ENCODE measurements at places on chromosomes 1 and 21.
A peak's percentile ranks its signal among the peaks of the same experiment; 100 is the strongest.

GRCh38 chr1:110533230-110533629, 14.3 kb upstream of the KCNA10 start:
- DNase-seq, result no peak

GRCh38 chr1:39865762-39866161, 17.5 kb downstream of the TRIT1 start:
- DNase-seq, result no peak

- DNase-seq, result no peak
These were observed 29.7 kb upstream of the EVA1B start for GRCh38 chr1:36352910-36353878.

- peak; percentile 48 for DNase-seq
These were observed 5.7 kb downstream of the GJB3 start for GRCh38 chr1:34786521-34787325.

DNA sequence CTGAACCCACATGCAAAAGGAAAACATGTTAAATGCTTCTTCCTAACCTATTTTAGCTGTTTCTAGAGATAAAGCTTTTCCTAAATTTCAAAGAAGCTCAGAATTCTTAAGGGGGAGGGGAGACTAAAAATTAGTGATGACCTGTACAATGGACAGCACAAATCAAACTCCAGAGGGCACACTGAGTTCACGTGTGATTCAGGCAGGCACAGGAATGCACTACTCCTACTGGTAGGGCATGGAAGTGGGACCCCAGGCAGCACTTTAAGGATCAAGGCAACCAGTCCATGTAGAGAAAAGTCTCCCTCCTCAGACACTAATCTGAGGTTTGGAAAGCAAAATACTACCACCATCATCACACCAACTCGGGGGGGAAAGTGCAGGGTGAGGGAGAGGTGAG, 31.3 kb upstream of the CLCA4 start:
- no peak for DNase-seq

- DNase-seq, result no peak
These were observed 274.8 kb upstream of the AJAP1 start for GRCh38 chr1:4379451-4380175.

GRCh38 chr1:244970236-244970743, 105.9 kb upstream of the HNRNPU start:
- DNase-seq, result no peak

- no peak for DNase-seq
These were observed 270.5 kb downstream of the GRIK3 start for GRCh38 chr1:36763771-36764170.

- DNase-seq, result no peak
These were observed 397.7 kb downstream of the NTNG1 start for GRCh38 chr1:107538502-107538901.

DNA sequence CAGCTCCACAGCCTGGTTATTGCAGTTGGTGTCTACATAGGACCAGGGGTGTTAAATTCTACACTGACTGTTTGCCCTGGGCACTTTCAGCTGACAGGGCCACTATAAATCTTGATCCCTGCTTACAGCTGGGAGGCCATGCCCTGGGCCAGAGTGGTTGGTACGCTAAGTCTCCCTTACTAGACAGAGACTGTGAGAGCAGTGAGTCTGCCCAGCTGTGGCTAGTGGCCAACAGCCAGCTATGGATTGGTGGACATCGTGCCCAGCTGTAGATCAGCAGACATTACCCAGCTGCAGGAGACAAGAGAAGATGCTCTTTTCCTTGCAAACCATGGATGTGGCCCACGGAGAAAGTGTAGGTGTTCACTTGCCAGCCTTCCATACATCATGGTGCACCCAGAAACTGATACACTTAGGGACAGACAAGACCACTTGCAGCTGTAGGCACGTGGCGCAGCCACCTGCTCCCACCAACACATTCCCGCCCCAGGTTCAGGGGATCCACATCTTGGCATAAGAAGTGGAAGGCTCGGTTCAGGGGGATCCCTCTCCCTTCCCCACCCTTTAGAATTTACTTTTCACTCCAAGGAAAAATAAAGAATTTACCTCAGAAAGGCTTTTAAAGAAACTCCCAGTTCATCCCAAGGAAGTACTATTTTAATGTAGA, 16.4 kb upstream of the PAX7 start:
- no peak for DNase-seq

GRCh38 chr21:14086553-14086952, 124.2 kb downstream of the LIPI start:
- no peak for DNase-seq

GRCh38 chr1:223873044-223873443, 27.3 kb upstream of the TP53BP2 start:
- no peak for DNase-seq

- DNase-seq, result no peak
These were observed 3.6 kb upstream of the MXRA8 start for GRCh38 chr1:1361982-1362423.

- DNase-seq, result no peak
These were observed 100.0 kb downstream of the ETS2 start for GRCh38 chr21:38905752-38906151.

DNA sequence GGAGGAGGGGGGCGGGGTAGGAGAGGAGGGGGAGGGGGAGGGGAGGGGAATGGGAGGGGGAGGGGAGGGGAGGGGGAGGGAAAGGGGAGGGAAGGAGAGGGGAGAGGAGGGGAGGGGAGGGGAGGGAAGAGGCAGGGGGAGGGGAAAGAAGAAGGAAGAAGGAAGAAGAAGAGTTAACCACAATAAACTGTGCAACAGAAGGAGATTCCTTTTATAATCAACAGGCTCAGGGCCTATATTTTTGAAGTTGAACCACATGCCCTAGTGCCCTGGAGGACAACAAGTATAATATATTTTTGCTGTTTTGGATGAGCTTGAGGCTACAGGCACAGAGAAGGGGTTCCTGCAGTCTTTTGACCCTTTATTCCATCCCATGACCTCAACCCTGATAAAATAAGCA, 228.2 kb upstream of the IRF2BP2 start:
- no peak for DNase-seq

DNA sequence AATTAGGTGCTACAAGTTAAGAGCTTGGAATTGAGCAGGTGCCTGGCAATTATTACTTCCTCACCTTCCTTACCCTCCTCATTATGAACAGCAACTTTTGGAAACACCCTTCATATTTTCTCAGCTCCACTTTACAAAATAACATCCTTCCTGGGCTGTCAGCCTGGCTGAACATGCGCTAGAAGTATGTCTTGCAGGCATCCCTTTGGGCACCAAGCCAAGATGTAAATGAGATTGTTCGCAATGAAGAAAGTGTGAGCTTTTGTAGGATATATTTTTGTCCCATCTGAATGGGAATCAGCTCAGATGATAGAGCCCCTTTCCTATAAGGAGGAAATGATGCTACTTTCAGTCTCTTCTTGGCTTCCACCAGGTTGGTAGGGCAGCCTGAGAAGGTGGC, 245.9 kb downstream of the KAZN start:
- no peak for DNase-seq

DNA sequence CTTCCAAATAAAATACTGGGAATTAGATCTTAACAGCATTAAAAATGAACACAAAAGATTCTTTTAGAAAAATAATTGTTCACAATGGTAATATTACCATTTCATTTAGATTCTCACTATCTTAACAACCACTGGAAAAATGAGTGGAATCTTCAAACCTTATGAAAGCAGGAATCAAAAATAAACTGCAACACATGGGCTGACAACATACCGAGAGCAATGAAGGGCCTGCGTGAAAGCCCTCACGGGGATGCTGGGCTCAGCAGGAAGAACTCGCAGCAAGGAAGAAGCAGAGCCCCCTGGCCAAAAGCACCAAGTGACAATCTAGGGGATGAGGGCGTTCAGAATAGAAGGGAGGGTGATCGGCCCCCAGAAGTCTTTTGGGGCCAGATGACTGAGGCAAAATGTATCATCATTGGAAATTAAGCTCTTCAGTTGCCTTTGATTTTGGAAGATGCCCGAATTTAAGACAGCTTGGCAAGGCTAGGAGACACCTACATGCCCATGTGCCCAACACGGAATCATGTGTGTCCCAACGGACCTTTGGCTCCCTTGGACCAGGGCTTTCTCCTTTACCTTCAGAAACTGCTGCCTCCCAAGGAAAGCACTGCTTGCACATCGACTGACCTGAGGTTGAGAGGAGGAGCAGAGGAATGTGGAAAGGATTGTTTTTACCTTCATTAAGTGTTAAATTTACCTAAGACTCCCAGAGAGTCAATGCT, 103.9 kb downstream of the TGFBR3 start:
- no peak for DNase-seq

DNA sequence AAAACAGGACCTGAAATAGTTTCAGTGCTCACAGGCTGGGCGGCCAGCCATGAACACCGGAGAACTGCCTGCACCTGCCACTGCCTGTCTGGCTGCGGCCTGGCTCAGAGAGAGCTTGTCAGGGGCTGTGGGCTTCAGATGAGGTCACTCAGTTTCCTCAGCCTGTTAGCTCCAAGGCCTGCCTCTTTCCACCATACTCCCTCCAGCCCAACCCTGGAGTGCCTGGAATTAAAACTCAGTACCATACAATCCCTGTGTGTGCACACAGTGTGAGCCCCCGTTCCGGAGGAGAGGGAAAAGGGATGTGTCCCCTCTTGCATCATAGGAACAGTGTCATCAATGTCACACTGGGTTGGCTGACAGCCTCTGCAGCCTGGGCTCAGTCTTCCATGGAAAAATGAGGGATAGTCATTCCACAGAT, 16.2 kb downstream of the CACNA1S start:
- no peak for DNase-seq

- DNase-seq, result no peak
These were observed 12.7 kb upstream of the CRNN start for GRCh38 chr1:152426731-152427130.

- DNase-seq, result no peak
These were observed at the start of gene RASSF5 for GRCh38 chr1:206507284-206508129. RASSF5 (plus strand) TSS chr1:206507531; CDS start chr1:206507603, 72 bp downstream.

- no peak for DNase-seq
These were observed 9.5 kb upstream of the BCAR3 start for GRCh38 chr1:93690921-93691789.

GRCh38 chr1:62241371-62242131, 46.9 kb downstream of the L1TD1 start:
- no peak for DNase-seq

- no peak for DNase-seq
These were observed 42.1 kb upstream of the S1PR1 start for GRCh38 chr1:101194746-101195145.

DNA sequence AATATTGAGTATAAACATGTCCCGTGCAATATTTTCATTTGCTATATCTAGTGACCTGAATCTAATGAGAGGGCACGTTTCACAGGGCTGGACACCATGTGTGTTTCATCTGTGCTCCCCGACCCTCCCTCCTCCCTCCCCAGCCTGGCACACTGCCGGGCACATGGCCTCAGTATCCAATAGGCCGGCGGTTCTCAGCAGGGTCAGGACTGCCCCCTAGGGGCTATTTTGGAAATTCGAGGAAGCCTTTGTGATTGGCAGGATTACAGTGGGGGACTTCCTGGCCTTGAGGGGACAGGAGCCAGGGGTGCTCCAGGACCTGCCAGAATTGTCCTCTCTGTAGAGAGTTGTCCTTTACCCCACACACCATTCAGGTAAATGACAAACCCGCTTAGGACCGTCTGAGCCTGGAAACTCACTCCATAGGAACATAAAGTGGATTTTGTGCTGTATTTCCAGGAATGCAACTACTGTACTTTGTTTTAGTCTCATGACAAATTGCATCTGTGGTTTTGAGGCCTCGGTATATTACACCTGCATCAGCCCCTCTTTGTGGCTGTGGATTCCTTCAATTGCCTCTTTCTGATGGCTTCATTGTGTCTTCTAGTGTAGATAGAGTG, 109.5 kb upstream of the SIM2 start:
- DNase-seq, result no peak

GRCh38 chr1:227558732-227559262, 4.6 kb upstream of the ZNF678 start:
- DNase-seq, result no peak

GRCh38 chr21:41845310-41846032, 33.7 kb downstream of the PRDM15 start:
- no peak for DNase-seq

DNA sequence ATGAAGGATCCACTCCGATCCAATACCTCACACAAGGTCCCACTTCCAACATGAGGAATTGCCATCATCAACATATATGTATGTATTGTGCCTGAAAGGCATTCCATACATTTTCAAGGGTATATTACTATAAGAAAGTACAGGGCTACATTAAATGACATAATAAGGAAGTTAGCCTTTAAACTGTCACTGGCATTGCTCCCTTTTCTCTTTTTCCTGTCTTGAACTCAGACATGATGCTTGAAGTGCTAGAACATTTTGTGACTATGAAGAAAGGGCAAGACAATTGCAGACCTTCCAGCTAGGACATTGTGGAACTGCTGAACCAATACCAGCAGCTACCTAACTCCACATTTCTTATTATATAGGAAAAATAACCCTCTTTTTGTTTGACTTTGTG, 2.9 kb upstream of the TSPAN2 start:
- no peak for DNase-seq

GRCh38 chr1:174156437-174156836, 2.9 kb upstream of the RABGAP1L start:
- DNase-seq, result no peak

GRCh38 chr1:61993331-61993961, 201.2 kb upstream of the L1TD1 start:
- no peak for DNase-seq

DNA sequence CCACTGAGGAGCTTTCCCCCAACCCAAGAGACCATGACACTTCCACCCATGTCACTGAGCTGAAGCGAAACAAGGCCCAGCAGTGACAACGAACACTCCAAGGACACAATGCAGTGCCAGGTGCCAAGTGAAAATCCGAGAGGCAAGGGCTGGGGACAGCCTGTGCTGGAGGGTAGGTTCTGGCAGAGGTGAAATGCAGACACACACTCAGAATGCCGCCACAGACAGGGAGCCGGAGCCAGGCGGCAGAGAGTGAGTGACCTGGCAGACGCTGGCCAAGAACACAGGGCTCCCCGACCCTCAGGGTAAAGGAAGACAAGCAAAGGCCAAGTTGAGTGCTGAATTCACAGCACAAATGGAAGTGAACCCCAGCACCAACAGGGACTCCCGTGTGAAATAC, 78.9 kb downstream of the CD46 start:
- no peak for DNase-seq

GRCh38 chr1:17215545-17215890, 10.6 kb downstream of the PADI1 start:
- no peak for DNase-seq

- DNase-seq, result no peak
These were observed 1.7 kb downstream of the KRTAP10-3 start for GRCh38 chr21:44556879-44557278.

GRCh38 chr1:57854436-57854835, 430.6 kb upstream of the DAB1 start:
- DNase-seq, result no peak

DNA sequence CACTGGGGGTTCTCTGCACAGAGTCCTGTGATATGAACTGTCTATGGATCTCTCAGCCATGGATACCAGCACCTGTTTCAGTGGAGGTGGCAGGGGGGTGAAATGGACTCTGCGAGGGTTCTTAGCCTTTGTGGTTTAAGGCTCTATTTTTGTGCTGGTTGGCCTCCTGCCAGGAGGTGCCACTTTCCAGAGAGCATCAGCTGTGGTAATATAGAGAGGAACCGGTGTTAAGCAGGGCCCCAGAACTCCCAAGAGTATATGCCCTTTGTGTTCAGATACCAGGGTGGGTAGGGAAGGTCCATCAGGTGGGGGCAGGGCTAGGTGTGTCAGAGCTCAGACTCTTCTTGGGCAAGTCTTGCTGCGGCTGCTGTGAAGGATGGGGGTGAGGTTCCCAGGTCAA, 330.0 kb upstream of the PLD5 start:
- DNase-seq, result no peak

- no peak for DNase-seq
These were observed 211.2 kb upstream of the PTBP2 start for GRCh38 chr1:96510391-96510790.

- DNase-seq, result no peak
These were observed 498.9 kb downstream of the ADGRL2 start for GRCh38 chr1:82299656-82300055.

Data from iPS DF 19.7 (cell line).